ENCODE measurements at places on chromosomes 6 and 20. TPM values are rescaled to one million over a fixed set of nuclear protein-coding genes. Genes with fewer than 3 reads are reported as not detected.

- peaks cover 2% of the 10 kb centered on the region for H3K27me3 ChIP-seq
- H3K36me3 ChIP-seq, result no peaks in the 10 kb centered on the region
- peak overlapping the region; percentile 83 for H3K4me3 ChIP-seq
- H3K4me1 ChIP-seq, result peaks cover 19% of the 10 kb centered on the region
These were observed 61.9 kb downstream of the GPR6 start for GRCh38 chr6:110039981-110040383.

GRCh38 chr6:144314562-144314961 is 29.4 kb downstream of the UTRN start:
- H3K27me3 ChIP-seq, result peaks cover 7% of the 10 kb centered on the region
- no peak overlapping the region for H3K27ac ChIP-seq
- DNase-seq, result no peak
- peaks cover 25% of the 10 kb centered on the region for H3K4me1 ChIP-seq
- H3K36me3 ChIP-seq, result peaks cover 3% of the 10 kb centered on the region
- no peak overlapping the region for H3K4me3 ChIP-seq

DNA sequence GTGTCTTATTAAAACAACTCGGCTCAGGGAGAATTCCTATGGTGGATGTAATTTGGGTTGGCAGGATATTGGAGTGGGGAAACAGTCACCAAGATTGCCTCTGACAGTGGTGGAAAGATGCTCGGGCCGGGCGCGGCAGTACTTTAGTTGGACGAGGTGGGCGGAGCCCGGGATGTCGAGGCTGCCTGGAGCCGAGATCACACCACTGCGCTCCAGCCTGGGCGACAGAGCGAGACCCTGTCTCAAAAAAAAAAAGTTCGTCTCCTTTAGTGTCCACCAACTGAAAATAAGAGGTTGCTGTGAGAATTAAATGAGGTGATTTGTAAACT is 621 bp downstream of the NOL7 start:
- DNase-seq, result peak; percentile 22
- H3K4me3 ChIP-seq, result peak overlapping the region; percentile 99
- no peaks in the 10 kb centered on the region for H3K27me3 ChIP-seq

- H3K36me3 ChIP-seq, result peaks cover 26% of the 10 kb centered on the region
- H3K27me3 ChIP-seq, result no peaks in the 10 kb centered on the region
- H3K4me3 ChIP-seq, result no peak overlapping the region
These were observed 97.1 kb upstream of the MRPS10 start for GRCh38 chr6:42314571-42315258.

DNA sequence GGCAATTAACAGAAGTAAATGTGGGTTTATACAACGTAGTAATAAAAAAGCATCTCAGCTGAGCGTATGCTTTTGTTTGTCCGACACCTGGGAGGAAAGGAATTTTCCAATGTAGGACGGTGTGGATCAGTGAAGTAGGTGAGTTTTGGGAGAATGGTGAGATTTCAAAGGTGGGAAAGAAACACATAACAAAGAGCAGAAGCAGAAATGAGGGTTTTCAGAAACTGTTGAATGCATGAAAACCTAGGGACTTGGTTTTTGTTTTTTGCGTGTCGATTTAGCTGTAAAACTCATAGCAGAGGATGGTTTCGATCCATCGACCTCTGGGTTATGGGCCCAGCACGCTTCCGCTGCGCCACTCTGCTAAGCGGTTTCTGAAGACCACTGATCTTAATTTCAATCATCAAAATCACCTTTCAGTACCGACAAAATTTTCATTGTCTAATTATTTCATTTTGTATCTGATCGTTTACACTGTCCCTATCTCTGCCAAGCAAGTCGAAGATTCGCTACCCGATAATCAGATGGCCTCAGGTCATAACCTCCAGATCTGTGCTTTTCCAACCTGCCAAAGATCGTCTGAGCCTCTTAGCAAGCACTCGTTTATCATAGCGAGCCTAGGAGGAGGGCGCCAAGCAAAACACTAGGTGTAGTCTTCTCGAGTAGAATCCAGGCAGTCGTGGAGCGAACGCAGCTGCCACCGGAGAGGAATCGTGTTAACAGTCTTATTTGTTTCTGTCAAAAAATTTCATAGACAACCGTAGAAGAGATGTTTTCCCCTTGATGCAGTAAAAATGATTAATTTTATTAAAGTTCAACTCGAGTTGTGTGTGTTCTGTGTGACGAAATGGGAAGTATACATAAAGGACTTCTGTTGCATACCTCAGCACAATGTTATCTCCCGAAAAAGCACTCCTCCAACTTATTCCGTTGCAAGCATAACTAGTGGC is 20.9 kb upstream of the POM121L2 start:
- peak overlapping the region; percentile 63 for H3K4me3 ChIP-seq
- H3K36me3 ChIP-seq, result no peaks in the 10 kb centered on the region
- no peak for DNase-seq
- H3K4me1 ChIP-seq, result peaks cover 13% of the 10 kb centered on the region
- peak overlapping the region; percentile 69 for H3K27ac ChIP-seq

DNA sequence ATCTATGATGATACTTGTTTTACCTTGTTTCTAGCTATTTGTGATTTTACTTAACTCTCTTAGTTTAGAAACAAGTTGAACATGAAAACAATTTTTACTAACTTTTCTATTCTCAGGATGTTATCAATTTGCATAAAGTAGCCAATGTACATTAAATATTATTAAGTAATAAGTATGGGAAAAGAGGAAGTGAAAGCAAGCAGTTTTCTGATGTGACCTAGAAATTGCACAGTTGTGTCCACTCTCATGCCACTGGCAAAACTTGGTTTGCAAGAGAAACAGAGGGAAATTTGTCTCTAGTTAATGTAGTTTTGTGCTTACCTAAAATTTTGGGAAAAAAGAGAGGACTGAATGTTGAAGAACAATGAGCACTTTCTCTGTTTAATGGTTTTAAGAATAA is 19.2 kb upstream of the TSPYL1 start:
- no peaks in the 10 kb centered on the region for H3K36me3 ChIP-seq
- no peak overlapping the region for H3K4me3 ChIP-seq

- no peaks in the 10 kb centered on the region for H3K27me3 ChIP-seq
- no peak overlapping the region for H3K27ac ChIP-seq
- DNase-seq, result no peak
- no peak overlapping the region for H3K4me3 ChIP-seq
- H3K4me1 ChIP-seq, result no peaks in the 10 kb centered on the region
- H3K36me3 ChIP-seq, result no peaks in the 10 kb centered on the region
These were observed 8.1 kb upstream of the FUT9 start for GRCh38 chr6:96007663-96008062.

- H3K4me1 ChIP-seq, result no peaks in the 10 kb centered on the region
- no peak overlapping the region for H3K4me3 ChIP-seq
- H3K27me3 ChIP-seq, result peaks cover 3% of the 10 kb centered on the region
- no peak for DNase-seq
- no peaks in the 10 kb centered on the region for H3K36me3 ChIP-seq
These were observed 127.7 kb downstream of the BFSP1 start for GRCh38 chr20:17403461-17403860.

DNA sequence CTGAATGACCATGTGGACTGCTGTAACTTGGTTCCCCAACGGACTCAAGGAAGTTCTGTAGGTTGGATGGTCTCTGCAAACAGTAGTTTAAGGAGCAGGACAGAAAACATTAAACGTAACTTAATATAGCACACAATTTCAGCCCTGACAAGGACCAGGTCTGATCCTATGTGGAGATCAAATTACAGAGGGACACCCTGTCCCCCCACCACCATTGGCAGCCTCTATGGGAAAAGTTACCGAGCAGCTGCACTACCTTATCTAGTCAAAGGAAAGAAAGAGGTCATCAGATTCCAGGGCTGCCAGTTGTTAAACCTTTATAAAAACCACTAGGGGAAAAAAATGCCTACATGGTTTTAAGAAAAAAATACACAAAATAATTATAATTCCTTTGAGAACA is 191.5 kb upstream of the RSPO3 start:
- no peaks in the 10 kb centered on the region for H3K36me3 ChIP-seq
- no peak overlapping the region for H3K27ac ChIP-seq
- H3K27me3 ChIP-seq, result no peaks in the 10 kb centered on the region
- no peak overlapping the region for H3K4me3 ChIP-seq
- no peaks in the 10 kb centered on the region for H3K4me1 ChIP-seq
- DNase-seq, result no peak

GRCh38 chr6:7505189-7505699 is 36.2 kb upstream of the DSP start:
- no peak overlapping the region for H3K27ac ChIP-seq
- H3K27me3 ChIP-seq, result peaks cover 8% of the 10 kb centered on the region
- H3K36me3 ChIP-seq, result no peaks in the 10 kb centered on the region

DNA sequence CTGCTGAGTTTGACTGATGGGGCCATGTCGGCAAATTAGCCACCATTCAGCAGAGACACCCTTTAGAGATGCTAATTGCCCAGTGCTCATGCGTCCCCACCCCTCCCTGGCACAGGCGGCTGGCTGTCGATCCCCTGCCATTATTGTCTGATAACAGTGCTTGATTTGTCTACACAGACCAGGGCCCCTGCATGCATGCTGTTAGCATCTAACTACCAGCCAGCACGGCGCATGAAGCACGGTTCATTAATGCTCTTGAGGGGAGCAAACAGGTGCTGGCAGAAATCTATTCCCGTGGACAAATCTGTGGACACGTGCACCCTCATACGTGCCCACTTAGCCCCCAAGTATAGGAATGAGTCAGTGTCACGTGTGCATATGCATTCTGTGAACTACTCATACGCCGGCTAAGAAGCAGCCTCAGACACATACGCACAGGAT is 32.2 kb downstream of the KCNB1 start:
- no peaks in the 10 kb centered on the region for H3K4me1 ChIP-seq
- H3K4me3 ChIP-seq, result no peak overlapping the region
- no peaks in the 10 kb centered on the region for H3K36me3 ChIP-seq
- no peak overlapping the region for H3K27ac ChIP-seq

- H3K27ac ChIP-seq, result peak overlapping the region; percentile 97
- H3K27me3 ChIP-seq, result peaks cover 2% of the 10 kb centered on the region
- peaks cover 94% of the 10 kb centered on the region for H3K4me1 ChIP-seq
- peak overlapping the region; percentile 45 for H3K4me3 ChIP-seq
- H3K36me3 ChIP-seq, result peaks cover 48% of the 10 kb centered on the region
These were observed 107.9 kb upstream of the CLDN20 start for GRCh38 chr6:155155787-155156447.

- no peak overlapping the region for H3K27ac ChIP-seq
- peaks cover 32% of the 10 kb centered on the region for H3K27me3 ChIP-seq
- no peaks in the 10 kb centered on the region for H3K4me1 ChIP-seq
- no peak for DNase-seq
These were observed 124.6 kb downstream of the EYA2 start for GRCh38 chr20:47019121-47019824.

- H3K27ac ChIP-seq, result peak overlapping the region; percentile 18
- H3K4me1 ChIP-seq, result peaks cover 12% of the 10 kb centered on the region
- H3K36me3 ChIP-seq, result peaks cover 20% of the 10 kb centered on the region
- no peak overlapping the region for H3K4me3 ChIP-seq
These were observed 7.8 kb downstream of the MAVS start for GRCh38 chr20:3854462-3854871.

DNA sequence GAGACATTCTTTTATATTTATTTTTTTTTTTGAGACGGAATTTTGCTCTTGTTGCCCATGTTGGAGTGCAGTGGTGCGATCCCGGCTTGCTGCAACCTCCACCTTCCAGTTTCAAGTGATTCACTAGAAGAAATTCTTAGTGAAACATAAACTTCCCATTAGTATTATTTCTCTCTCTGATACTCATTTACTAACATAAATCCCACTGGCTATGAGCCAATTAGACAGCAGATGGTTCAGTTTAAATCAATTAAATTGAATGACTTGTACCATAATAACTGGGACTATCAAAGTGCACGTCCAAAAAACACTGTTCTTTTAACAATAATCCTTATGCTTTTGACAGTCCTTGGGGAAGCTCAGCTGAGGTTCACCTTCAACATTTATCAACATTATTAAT is 111.2 kb upstream of the PTCHD4 start:
- H3K4me3 ChIP-seq, result no peak overlapping the region
- H3K27ac ChIP-seq, result no peak overlapping the region
- H3K27me3 ChIP-seq, result no peaks in the 10 kb centered on the region
- DNase-seq, result no peak
- H3K36me3 ChIP-seq, result no peaks in the 10 kb centered on the region

DNA sequence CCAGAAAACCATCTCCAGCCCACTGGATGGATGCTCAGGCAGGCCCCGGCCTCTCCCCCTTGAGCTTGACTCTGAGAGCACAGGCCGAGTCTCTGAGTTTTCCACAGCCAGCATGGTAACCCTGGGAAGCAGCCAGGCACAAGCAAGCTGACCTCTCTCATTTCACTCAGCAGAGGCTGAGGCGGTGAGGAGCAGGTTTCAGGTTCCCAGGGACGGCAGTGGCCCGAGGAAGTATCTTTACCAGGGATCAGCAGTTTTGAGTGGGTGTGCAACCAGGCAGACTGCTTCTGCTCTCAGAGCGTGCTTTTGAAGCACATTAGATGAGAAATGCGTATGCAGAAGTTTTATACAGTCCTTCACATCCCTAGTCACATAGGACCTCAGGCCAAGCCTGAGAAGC is 12.6 kb downstream of the HCK start:
- H3K27ac ChIP-seq, result no peak overlapping the region
- H3K27me3 ChIP-seq, result peaks cover 6% of the 10 kb centered on the region
- H3K4me1 ChIP-seq, result peaks cover 15% of the 10 kb centered on the region
- H3K4me3 ChIP-seq, result no peak overlapping the region
- no peak for DNase-seq

DNA sequence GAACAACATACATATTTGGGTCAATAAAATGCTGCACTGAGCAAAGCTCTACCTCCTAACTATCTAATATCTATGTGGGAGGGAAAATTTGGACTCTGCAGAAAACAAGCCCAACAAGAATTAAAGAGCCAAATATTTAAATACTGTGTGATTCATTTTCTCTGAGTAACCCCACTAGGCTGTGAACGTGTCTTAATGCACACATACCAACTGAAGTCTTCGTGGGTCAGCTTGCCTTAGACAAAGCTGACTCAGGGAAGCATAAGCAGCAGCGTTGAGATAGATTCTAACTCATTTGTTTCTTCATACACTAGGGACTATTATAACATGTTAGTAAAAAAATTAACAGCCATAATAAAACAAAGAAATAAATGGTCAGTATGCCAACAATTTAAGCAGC is 114.3 kb downstream of the GJA1 start:
- no peak overlapping the region for H3K4me3 ChIP-seq
- no peak for DNase-seq
- H3K36me3 ChIP-seq, result no peaks in the 10 kb centered on the region
- H3K27ac ChIP-seq, result no peak overlapping the region
- no peaks in the 10 kb centered on the region for H3K4me1 ChIP-seq
- no peaks in the 10 kb centered on the region for H3K27me3 ChIP-seq

DNA sequence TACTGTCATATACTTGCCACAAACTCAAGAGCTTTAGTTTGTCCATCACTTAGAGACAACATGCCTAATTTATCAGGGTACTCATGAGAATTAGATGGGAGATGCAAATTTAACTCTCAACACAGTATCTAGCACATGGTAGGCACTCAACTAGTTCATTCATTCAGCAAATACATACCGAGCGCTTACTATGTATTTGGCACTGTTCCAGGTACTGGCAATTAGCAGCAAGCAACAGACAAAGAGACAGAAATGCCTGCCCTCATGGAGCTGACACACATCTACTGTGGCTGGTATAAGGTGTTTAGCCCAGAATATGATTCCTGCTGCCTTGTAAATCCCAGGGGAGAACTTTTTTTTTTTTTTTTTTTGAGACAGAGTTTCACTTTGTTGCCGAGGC is 4.8 kb downstream of the MICAL1 start:
- no peak overlapping the region for H3K27ac ChIP-seq
- H3K4me1 ChIP-seq, result peaks cover 40% of the 10 kb centered on the region
- H3K27me3 ChIP-seq, result no peaks in the 10 kb centered on the region
- H3K4me3 ChIP-seq, result no peak overlapping the region
- H3K36me3 ChIP-seq, result peaks cover 40% of the 10 kb centered on the region

The PPP1R3G gene
- total RNA-seq, result not detected

The RALGAPA2 gene
- 19.6 TPM for total RNA-seq

The DLK2 gene
- total RNA-seq, result 1.5 TPM

The BTN1A1 gene
- not detected for total RNA-seq

The BPIFB1 gene
- not detected for total RNA-seq

The BHLHE23 gene
- not detected for total RNA-seq

The C20orf202 gene
- not detected for total RNA-seq

The RAET1G gene
- 0.18 TPM for total RNA-seq

The TFAP2B gene
- total RNA-seq, result not detected

The NECAB3 gene
- total RNA-seq, result 30.7 TPM

The ADGRF1 gene
- total RNA-seq, result not detected
